ENCODE measurements at places on chromosomes 7 and 10.

DNA sequence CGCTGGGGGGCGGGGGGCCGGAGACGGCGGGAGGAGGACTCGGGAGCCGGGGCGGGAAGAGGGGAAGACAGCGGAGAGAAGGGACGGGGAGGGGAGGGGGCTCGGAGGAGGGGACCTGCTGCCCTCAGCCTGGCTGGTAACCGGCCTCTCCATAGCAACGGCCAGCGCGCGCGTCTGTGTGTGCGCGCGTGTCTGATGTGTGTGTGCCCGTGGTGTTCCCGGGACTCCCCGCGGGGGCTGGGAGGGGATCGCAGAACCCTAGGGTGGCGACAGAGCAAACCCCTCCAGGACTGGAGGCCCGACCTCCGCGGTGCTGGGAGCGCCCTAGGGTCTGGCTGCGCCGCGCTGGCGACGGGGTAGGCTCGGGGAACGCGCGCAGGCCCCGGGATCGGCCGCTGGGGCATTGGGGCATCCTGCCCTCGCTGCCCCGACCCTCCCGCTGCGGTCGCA is 356.3 kb downstream of the DNAJB6 start:
- DNase-seq: no peak

- no peak for DNase-seq
These were observed 146.5 kb upstream of the LRRN3 start for GRCh38 chr7:110944448-110944847.

DNA sequence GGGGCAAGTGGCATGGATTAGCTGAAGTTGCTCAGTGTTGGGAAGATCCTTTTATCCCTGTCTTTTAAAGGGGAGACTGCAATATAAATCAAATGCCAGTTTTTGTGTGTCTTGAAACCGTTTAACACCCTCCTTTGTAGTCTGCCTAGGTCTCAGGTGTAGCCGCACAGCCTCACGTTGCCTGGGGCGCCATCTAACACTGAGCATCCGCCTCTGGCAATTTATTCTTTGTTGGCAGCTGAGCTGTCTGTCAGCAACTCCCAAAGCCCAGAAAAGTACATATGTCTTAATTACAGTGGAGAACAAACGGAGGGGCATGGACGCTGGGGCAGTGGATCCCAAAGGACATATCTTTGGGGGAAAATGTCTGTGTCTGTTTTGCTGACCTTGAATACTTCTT is 254.7 kb downstream of the STK31 start:
- no peak for DNase-seq

DNA sequence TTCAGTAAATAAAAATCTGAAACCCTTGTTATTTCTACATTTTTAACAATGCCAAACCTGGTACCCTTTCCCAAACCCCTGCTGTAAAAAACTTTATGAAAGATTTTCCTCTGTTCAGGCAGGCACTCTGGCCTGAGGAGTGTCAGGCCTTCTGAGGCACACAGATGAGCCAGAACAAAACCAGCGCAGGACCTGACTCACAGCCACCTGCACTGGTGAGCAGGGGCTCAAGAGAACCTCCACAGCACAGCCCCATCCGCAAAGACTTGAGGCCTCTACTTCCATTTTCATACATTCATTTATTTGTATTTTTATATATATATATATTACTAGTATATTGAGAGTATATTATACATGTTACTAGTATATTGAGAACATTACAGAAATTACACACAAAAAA is 49.4 kb downstream of the COBL start:
- no peak for DNase-seq

- no peak for DNase-seq
These were observed 68.0 kb downstream of the GBF1 start for GRCh38 chr10:102313221-102313896.

GRCh38 chr7:121510302-121510701 is 114.2 kb upstream of the FAM3C start:
- DNase-seq: no peak

- DNase-seq: no peak
These were observed 1152.2 kb downstream of the XPNPEP1 start for GRCh38 chr10:108771106-108771505.

DNA sequence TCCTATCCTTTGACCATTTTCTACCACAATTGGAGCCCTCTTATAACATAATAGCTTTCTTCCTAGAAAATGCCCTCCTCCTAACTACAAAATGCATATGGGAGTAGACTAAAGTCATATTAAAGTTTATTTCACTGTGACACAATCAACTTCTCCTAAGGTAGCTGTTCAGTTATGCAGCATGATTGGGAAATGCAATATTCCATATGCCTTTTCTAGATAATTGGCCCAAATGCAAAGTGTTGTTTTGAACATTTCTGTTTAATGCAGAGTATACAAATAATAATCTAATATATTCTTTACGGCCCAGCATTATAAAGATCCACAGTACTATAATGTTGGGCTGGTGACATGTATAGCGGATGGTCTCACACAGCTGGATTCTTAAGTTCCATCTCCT is 205.1 kb downstream of the RAPGEF5 start:
- no peak for DNase-seq

DNA sequence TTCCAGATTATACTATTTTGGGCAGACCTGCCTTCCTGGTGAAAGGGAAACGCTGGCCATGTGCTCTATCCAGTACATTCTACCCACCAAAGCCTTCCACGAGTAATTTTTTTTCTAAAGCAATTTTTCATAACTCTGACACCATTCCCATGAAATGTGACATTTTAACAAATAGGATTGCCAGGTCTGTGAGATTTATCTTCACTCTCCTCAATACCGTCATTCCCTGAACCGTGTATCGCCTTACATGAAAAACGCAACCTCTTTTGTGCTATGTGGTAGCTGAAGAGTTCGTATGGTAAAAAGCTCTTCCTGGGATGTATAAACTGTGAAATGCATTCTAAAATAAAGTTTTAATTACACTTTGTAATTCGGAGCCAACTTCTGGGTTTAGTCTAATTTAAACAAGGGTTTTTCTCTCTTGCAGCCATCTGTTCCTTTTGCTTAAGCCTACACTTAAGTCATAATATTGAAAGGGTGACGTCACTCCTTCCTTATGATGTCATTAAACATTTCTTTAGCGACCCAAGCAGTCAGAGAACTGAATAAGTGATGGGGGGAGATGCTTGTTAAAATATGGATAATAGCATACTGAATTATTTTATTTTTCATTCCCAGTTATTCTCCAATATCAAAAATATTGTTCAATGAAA is 27.7 kb downstream of the C1QL3 start:
- no peak for DNase-seq

- DNase-seq: no peak
These were observed 53.2 kb upstream of the GPR37 start for GRCh38 chr7:124818807-124819206.

- DNase-seq: no peak
These were observed 74.6 kb upstream of the FRMD4A start for GRCh38 chr10:14405076-14406065.

- DNase-seq: no peak
These were observed 46.9 kb upstream of the STK17A start for GRCh38 chr7:43535810-43536585.

DNA sequence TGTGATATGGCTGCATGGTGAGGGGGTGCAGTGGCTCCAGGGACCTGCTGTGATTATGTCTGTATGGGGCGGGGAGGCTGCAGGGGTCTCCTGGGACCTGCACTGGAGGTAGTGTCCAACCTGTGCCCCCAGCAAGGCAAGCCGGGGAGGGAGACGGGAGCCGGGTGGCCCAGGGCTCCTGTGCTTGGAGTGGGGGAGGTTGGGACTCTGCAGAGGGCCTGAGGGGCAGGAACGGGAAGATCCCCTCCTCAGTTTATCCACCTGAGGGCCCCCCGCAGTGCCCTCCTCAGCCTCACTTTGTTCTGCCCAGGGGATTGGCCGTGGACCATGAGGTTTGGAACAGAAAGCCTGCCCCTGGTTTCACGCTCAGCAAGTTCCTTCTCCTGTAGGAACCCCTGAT is 22.8 kb upstream of the PWWP2B start:
- no peak for DNase-seq

DNA sequence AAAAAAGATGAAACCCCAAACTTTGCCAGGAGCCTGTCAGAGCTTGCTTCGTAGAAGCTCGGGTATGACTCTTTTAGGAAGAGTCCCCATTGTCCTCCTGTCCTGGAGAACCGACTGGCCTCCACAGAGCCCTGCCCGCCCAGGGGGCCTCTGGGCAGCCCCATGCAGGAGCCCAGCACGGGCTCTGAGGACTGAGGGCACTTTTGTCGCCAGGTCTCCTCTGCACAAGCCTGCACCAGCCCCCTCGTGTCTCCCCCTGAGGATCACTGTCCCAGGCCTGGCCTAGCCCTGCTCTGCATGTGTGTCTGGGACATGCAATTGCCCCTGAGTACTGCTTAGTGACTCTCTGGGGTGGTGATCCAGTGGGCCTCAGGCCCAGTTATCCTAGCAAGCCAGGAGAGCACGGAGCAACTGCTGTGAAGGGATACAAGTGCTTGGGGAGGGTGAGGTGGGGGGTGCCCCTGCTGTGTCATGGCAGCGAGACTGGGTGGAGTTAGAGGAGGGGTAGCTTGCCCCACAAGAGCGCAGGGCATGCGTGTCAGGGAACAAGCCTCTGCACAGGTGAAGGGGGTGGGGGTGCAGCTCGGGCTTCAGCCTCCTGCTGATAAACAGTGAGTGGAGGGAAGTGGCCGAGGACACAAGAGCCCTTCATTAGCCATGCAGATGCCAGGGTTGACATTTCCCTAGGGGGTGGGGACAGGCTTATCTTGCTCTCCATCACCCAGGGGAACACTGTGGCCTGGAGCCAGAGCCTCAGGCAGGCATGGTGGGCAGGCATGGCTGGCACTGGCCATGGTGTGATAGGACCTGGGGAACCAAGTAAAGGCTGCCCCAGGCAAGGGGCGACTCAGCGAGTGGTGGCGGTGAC is 143.4 kb downstream of the C10orf105 start:
- DNase-seq: no peak

DNA sequence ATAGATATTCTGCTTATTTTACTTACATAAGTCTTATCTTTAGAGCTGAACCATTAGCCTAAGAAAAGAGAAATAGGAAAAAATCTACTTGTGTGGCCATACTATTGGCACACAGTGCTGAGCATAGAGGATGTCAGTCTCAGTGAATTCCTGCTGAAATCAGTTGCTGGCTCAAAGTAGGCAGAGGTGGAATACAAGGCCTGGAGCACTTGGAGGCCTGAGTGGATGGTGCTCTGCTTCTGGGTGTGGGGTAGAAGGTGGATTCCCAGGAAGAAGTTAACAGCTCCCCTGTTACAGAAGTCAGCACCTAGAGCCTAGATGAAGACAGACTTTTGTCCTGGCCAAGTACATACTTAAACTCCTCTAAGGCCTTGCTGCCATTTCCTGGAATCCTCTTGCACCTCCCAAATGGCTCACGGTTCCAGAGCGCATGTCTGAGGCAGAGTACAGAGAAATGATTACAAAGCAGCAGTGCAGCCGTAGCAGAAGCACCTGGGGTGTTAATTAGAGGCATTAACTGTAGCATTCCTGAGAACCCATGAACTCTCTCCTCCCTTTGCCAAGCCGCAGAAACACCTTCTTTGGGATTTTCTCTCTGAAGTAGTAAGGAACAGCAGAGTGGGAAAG is 18.0 kb upstream of the XPNPEP1 start:
- no peak for DNase-seq
